ENCODE measurements at places on chromosomes 1 and 21.

- DNase-seq = no peak
Observed at GRCh38 chr1:91569411-91570119, 68.9 kb downstream of the CDC7 start.

DNA sequence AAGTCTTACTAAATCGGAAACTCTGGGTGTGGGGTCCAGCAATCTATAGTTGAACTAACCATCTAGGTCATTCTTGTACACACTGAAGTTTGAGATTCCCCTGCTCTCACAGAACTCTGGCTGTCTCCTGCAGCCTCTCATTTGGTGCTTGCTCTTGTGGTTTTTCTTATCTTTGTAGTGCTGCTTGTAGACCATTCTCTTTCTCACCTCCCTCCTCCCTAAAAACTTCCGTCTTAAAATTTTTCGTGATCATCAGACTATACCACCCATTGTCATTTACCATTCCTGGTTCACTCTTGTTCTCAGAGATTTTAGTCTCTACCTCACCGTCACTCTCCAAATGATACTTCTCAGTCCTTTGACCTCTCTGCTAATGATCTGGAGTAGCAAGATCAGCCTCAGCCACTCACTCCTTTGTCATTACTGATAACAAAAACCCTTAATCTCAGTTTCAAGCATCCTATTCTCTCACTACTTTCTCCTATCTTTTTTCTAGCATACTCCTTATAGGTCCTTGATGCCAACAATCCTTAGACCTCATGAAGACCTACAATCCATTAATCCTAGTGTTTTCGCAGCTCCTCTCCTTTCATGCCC, 13.0 kb upstream of the EPHX4 start:
- no peak for DNase-seq

DNA sequence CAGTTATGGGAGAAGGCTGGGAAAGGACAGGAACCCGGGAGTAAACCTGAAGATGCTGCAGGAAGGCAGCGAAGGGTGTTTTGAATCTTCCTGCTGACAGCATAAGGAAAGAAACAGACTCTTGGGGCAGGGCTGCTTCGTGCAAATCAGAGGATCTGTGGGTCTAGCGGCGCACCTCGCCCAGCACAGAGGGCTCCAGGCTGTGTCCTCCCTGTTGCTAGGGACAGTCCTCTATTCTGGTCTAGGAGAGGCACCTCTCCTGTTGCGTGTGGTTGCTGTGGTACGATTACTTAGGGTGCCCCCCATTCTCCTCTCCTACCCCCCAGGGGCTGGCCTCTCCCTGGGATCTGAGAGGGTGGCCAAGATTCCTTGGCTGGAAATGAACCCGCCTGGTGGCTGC, 11.4 kb downstream of the C2CD2 start:
- DNase-seq = no peak

DNA sequence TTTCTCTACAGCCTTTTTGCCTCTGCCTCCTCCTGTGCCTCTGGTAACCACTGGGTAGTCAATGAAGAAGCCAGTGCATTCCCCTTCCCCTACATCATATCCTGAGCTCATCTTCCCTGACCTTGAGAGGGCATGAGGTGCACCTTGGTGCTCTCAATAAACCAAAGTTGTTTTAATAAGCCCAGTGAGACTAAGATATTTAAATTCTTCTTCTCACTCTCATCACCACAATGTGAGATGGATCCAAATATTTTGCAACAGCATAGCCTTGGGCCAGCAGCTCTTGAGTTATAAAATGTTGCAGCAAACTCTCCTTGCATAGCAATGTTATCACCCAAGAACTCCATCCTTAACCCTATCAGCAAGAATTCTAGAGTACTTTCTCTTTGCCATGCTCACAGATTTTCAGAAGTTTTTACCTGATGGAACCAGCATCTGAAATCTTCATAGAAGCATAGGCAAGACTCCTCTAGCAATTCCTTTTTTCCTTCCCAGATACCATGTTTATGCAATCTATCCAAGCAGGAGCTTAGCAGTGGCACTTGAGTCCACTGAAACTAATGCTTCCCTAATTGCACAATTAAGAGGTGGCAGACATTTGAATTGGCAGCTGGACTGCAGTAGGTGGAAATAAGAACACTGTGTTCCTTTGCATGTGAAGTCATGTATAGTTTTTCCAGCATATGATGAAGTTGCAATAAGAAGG, 36.8 kb downstream of the CDC7 start:
- no peak for DNase-seq

DNA sequence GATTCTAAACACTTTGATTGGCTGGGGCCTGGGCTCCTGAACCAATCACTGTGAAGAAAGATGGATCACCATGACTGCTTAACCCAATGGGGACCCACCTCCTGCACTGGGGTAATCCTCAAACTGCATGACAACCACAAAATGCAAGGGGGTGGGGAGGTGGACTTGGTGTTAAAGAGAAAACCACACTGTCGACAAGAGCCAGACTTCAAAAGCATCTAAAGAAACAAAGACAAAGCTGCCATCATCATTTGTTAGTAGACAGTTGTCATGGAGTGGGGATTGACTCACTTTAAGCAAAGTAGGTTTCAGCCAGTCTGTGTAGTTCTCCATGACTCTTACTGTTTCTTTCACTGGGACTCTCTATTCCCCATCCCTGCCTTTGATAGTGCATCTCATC, 433.8 kb downstream of the PLPP3 start:
- DNase-seq = no peak

- no peak for DNase-seq
Observed at GRCh38 chr21:45749974-45750373, 106.4 kb downstream of the PCBP3 start.

DNA sequence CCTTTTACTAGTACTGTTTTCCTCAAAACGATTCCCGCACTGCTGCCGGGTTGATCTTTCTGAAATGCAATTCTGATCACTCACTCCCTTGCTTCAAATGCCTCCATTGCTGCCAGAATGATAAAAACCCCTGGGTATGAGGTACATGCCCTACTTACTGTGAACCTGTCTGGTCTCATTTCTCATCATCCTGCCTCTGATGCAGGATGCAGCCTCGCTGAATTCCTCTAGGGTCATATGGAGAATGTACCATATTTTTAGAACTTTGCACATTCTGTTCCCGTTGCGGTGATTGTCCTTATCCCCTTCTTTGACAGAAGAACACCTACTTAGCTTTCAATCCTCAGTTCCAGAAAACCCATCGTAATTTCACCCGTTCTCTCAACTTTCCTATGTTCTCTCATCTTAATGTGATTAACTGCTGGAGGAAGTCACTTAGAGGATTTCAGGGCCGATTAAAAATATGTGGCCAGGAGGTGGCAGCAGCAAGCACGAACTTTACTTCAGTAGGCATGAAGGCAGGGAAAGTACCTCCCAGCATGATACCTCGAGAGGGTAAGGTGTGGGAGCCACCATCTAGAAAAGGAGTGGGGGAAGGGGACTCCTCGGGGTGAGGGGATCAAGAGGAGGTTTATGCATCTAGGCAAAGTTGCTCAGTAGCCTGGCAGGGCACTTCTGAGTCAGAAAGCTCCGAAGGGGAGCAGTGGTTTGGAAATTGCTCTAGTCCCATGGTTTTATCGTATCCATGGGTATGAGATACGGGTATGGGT, 361.5 kb upstream of the ZP4 start:
- DNase-seq = no peak

DNA sequence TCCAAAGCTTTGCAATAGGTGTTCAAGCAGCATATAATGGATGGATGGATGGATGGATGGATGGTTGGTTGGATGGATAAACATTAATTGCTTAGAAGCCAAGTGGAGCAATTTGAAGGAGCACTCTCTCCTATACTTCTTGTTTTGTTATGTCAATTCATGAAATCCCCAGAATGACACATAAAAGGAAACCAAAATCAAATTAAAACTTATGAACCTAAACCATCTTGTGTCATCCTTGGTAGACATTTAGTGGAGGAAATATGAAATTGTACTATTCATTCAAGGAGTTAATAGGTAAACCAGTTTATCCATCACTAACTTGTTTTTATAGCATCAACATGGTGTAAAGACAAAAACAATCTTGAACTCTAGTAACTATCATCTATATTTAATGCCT, 122.5 kb downstream of the NR5A2 start:
- no peak for DNase-seq

- DNase-seq = no peak
Observed at GRCh38 chr1:207414606-207415108, 39.5 kb upstream of the CR2 start.

DNA sequence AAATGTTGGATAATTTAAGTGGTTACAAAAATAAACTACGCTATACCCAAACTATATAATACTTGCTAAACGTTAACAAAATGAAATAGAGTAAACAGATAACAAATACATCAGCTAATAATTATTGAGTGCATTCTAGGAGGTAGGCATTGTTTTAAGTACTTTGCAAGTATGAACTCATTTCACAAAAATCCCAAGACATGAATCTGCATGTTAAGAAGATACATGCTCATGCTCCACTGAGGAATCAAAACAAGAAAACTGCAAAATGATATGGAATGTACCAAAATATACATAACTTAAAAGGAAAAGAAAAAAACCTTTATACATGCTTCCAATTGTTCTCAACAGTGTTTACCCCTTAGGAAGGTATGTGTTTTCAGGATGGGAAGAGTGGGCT, 2.5 kb downstream of the FRRS1 start:
- DNase-seq = no peak

- DNase-seq = no peak
Observed at GRCh38 chr1:52906135-52906603, 15.4 kb downstream of the ECHDC2 start.

GRCh38 chr21:38833117-38833516, 27.4 kb downstream of the ETS2 start:
- DNase-seq = no peak

- DNase-seq = no peak
Observed at GRCh38 chr1:206823727-206824126, 41.7 kb upstream of the IL20 start.

DNA sequence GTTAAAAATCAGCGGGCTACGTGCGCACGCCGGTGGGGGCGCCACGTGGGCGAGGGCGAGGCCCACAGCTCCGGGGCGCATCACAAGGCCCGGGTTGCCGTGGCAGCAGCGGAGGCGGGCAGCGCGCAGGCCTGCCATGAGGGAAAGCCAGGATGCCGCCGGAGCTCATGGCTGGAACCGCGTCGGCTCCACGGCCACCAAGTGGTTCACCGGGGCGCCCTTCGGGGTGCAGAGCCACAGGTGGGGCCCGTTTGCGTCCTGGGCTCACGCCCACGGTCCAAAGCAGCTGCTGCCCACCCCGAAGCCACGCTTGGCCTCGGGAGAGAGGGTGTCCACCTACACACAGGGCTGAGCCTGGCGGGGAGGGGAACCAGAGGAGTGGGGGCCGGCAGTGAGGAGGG, 4.9 kb upstream of the TTC22 start:
- DNase-seq = no peak

DNA sequence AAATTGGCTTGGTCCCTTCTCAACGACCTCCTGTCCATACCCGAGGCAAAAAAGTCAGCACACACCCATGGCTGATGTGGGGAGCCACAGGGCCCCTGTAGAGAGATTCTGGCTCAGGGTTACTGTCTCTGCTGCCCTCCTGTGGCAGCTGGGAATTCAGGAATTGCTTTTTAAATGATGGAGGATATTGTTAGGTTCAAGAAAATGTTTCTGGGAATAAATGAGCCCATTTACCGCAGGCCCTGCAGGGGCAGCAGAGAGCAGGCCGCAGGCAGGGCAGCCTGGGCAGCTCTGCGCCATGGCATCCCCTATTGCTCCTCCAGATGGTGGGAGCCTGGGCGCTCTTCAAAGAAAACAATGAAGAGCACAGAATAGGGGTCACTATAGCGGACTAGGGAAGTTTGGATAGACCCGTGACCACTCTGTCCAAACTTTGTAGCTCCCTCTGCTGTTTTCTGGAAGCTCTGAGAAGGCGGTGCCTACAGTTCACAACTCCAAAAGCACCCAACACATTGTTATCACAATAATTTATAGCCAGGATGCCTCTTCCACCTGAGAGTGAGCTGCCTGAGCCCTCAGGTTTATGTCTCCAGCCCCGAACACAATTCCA, 201.1 kb downstream of the BACH1 start:
- peak; percentile 44 for DNase-seq

DNA sequence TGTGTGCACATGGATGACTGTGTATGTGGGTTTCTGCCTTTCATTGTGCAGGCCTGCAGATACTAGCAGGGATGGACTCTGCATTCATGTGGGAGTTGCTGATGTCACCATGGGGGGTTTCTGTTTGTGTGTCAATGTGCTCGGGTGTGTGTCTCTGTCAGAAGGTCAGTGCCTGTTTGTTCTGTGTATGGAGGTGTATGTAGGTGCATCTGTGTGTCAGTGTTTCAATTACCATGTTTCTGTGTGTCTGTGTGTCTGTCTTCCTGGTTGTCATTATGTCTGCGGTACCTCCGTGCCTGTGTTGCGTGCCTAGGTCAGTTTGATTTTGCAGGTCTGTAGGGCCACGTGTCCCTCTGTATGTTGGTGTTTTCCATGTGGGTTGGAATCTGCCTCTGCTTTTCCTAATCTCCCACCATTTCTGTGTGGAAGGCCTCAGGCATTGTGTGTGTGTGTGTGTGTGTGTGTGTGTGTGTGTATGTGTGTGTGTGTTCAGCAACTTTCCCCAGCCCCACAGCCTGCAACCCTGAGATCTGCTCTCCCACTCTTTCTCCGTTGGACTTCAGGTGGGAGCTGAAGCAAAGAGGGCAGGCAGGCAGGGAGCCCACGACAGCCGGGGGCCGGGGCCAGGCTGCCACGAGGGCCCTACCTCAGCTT, 36.7 kb upstream of the WASF2 start:
- no peak for DNase-seq

- DNase-seq = no peak
Observed at GRCh38 chr1:206960676-206961386, 9.4 kb downstream of the FCAMR start.

GRCh38 chr1:109490029-109490933, 3.6 kb upstream of the CYB561D1 start:
- DNase-seq = peak; percentile 9

DNA sequence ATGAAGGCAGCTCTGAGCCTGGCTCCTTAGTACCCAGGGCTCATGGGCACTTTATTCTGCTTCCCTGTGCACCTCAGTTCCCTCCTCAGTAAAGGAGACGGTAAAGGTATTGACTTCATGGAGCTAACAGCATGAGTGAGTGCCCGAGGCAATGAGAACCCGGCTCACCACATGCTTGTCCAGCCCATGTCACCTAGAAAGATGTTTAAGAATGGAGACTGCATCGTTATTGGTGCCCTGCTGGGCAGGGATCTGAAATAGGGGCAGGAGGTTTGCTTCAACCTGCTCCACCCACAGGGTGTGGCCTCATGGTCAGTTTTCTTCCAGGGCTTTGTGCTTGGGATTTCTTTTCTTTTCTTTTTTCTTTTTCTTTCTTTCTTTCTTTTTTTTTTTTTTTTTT, 7.0 kb upstream of the KCNE1 start:
- no peak for DNase-seq

DNA sequence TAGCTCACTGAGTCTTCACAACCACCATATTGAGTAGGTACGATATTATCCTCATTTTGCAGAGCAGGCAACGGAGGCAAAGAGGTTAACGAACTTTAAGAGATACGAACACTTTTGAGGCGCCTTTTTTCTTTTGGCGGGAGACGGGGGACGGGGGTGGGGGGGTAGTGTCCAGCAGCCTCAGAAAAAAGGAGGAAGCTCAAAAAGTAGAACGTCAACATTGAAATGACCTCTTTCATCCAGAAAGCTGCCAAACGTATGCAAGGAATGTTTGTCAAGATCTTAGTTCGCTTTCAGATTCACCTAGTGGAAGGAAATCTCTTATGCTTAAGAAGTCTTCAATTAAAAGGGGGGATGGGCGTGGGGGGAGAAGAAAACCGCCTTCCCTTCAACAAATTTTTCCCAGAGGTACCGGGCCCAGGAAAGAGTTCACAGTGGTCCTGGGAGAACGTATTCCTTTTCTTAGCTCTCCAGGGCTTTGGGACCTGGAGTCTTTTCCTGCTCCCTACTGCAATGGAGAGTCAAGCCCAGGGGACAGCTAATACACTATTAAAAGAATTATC, 1.1 kb upstream of the PCAT6 start:
- no peak for DNase-seq

- DNase-seq = no peak
Observed at GRCh38 chr1:15224974-15225373, 22.0 kb upstream of the FHAD1 start.
